Lower leg skin (tissue), 4 donors: ENCODE measurements at places on chromosomes 12 and 14. TPM values are rescaled to one million over a fixed set of nuclear protein-coding genes. Genes with fewer than 3 reads are reported as not detected.

- DNase-seq, result no peak
These were observed 87.0 kb upstream of the EEA1 start for GRCh38 chr12:93015871-93016751.

GRCh38 chr14:100547633-100548294, 39.5 kb downstream of the BEGAIN start:
- DNase-seq, result peak; percentile 94

DNA sequence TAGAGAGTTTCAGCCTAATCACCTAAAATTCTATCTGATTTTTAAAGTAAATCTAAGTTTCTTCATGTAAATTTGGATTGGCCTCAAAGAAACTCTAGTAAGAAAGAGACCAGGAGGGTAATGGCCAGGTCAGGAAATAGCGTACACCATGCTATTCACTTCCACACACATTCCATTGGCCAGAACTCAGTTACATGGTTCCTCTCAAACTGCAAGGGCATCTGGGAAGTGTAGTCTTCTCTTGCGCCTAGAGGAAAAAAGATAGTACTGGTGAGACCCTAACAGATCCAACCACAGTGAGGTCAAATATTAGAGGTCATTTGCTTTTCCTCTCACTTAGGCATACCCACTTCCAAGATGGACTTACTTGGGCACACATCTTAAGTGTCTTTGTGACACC, 39.1 kb downstream of the MBIP start:
- DNase-seq, result no peak

GRCh38 chr14:29353513-29353912, 574.1 kb downstream of the PRKD1 start:
- no peak for DNase-seq

DNA sequence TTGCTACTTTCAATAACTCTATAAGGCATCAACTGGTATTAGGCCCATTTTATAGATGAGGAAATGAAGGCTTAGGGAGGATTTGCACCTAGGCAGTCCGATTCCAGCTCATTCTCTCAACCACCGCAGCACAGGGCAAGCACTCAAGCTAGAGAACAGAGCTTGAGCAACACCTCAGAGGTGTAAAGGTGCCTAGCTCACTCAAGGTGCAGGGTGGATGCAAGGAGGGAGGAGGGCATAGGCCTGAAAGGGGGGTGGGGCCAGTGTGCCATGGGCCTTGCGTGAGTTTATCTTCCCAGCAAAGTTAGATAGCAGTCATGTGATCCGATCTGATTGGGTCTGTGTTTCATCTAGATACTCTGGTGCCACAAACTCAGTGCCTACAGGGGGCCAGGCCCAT, 10.2 kb upstream of the EMP1 start:
- peak; percentile 29 for DNase-seq

DNA sequence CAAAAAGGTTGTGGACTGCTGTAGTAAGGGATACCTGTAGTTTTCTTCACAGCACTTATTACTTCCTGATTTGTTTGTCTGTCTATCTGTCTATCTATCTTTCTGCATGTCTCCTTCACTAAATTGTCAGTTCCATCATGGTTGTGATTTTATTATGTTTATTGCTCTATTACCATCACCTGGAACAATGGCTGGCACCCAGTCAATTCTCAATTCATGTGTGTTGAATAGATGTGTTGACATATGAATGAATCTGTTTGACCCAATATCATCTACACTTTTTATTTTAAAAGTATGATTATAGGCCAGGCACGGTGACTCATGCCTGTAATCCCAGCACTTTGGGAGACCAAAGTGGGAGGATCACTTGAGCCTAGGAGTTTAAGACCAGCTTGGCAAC, 224.4 kb downstream of the NUBPL start:
- DNase-seq, result no peak

DNA sequence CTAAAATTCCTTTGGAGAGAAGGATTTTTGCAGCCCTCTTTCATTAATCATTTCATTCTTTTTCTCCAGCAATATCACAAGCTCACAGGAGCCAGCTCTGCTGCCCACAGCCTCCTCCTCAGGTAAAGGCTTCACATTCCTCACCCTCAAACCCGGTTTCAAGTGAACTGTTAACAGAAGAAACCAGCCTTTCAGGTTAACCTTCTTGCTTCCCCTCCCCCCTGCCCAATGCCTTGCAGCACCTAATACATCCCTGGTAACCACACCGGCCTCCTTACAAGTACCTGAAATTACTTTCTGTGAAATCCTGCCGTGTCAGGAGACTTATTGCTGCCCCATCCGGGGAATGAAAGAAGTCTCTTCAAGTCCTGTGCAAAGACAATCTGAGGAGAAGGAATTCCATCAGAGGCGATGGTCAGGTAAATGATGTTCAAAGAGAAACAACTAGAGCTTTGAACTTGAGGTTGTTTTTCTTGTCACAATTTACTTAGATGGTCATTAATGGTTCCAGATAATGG, 111.2 kb downstream of the MYRFL start:
- no peak for DNase-seq

DNA sequence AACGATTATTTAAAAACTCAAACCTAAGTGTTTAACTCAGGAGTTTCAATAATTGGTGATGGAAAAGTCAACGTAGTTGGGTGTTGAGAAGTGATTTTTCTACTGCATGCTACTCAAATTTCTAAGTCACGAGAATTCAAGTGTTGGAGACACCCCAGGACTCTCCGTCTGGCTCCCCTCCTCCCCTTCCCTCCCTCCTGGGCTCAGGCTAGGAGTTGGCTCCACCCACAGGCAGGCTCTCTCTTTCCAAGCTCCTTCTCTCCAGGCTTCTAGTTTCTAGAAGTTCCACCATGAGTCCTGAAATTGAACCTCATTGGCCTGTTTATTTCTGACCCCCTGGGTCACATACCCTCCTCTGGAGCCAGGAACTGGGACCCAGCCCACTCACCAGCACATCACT, 73.0 kb downstream of the TMEM132D start:
- peak; percentile 46 for DNase-seq

GRCh38 chr14:94213741-94214140, 39.6 kb downstream of the PPP4R4 start:
- DNase-seq, result no peak

- no peak for DNase-seq
These were observed 52.1 kb downstream of the NUAK1 start for GRCh38 chr12:106086696-106087095.

DNA sequence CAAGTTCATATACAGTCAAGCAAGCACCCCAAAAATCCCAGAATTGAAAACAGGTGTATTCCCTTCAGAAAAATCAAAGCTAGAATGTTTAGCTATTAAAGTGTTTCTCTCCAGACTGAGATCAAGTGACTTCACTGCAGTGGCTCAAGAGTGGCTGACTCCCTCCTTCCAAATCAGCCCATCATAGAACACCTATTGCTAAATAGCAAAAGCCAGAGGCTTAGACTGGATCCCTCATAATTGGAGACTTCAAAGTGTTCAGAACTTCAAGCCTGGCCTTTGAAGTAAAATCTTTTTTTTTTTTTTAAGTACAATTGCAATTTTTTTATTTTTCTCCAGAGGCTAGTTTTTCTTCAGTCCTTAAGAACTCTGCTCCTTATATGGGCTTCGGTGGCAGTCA, 50.0 kb upstream of the CERS5 start:
- no peak for DNase-seq

DNA sequence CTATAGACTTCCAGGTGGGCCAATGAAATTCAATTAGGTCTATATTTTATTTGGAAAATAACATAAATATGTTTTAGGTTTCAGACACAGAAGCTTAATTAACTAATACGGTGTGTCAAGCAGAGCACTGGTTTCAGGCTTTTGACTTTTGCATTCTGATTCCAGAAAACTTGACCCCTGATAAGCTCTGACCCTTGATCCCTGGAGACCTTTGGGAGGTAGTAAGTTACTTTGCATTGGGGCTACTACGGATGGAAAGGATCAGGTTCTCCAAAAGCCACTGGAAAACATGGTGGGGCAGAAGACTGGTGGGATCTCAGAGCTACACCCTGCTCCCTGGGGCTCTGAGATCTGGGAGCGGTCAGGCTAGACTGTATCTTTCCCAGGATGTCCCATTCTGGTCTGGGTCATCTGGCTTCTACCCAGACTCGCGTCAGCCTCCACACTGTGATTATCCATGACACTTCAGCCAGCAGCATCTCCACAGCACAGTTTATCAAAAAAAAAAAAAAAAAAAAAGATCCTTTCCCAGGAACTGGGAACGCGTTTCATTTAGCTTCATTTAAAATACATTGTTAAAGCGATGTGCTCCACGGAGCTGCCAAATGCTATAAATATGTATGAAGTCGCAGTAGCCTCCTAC, 17.8 kb upstream of the EMP1 start:
- DNase-seq, result no peak

- no peak for DNase-seq
These were observed 98.5 kb downstream of the FGD4 start for GRCh38 chr12:32497864-32498263.

GRCh38 chr12:113555226-113555625, 83.6 kb upstream of the LHX5 start:
- no peak for DNase-seq

- no peak for DNase-seq
These were observed 345.5 kb upstream of the MGAT4C start for GRCh38 chr12:86601550-86602308.

- no peak for DNase-seq
These were observed 27.3 kb downstream of the PNMA1 start for GRCh38 chr14:73686901-73687300.

DNA sequence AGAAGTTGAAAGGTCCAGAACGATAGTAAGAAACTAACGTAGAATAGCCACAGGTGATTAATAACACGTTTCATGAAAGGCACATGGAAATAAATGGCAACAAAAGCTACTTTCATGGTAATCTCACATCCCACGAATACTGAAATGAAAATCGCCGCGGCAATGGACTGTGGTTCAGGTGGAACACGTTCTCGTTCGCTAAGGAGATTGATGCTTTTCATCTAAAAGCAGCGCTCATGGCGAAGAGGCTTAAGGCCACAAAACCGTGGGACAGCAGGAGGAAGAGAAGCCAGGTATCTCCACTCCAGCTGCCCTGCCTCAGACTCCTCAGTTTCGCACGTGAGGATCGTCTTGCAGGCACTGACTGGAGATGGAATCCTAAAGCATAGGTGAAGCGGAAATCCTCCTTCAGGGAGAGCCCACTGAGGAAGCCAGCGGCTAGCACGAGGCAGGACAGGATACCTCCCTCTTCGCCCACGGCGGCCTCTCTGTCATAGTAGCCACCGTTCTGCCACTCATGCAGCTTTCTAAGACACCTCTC, 696 bp upstream of the GPHN start:
- DNase-seq, result no peak

GRCh38 chr14:36238666-36239363, 62.3 kb upstream of the PTCSC3 start:
- DNase-seq, result no peak

DNA sequence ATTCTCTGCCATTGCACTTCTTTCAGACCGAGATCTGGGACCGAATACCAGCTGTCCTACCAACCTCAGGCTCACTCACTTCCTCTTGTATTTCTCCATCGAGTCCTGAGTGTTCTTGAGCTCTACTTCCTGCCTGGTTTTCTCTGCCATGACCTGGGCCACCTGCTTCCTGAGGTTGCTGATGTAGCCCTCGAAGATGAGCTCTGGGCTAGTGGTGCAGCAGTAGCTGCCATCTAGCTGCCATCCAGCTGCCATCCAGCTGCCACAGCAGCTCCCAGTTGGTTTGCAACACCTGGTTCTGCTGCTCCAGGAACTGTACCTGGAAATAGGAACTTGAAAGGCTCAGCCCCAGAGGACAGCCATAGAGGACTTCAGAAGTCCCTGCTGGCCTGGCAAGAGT, 15.0 kb upstream of the KRT73 start:
- peak; percentile 76 for DNase-seq

DNA sequence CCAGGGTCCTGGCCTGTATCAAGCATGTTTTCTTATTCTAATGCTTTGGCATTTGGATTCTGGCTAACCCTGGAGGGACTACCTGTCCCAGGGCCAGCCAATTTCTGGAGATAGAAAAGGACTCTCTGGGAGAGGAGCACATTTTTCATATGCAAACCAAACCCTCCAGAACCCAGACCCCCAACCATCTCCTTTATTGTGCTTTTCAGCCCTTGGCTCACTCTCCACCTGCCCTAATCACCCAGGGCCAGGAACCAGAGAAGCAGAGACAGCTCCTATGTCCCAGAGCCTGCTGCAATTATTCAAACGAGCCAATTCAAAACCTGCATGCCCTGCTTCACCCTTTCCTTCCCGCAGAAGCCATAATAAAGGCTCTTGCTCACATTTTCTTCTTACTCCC, 23.8 kb downstream of the HSPB8 start:
- no peak for DNase-seq

DNA sequence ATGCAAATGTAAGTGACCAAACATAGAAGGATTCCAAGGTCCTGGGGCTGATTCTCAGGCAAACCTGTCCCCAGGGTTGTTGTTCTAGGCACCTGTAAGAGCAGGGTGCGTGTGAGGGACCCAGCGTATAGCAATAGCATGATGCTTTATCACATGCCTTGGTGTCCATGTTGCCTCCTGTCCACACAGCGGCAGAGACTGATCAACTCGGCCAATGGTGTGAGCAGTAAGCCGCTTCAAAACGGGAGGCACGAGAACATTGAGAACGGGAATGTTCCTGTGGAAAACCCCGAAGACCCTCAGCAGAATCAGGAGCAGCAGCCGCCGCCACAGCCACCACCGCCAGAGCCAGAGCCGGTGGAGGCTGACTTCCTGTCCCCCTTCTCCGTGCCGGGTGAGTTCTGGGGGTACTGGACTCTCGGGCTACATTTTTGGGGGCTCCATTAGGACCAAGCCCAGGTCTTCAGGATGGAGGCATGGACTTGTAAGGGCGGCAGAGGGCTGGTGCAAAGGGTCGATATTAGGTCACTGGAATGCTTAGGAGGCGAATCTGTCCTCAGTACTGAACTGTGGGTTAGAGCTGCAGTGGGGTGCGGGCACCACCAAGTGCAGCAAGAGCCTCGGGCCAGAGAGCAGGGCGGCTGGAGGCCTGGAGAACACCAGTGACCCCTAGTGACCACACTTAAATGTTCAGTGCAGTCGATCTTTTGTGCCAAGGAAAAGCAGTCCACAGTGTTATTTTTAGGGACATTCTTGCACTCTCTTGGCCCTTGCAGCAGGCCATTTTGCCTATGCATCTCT, 57.2 kb upstream of the RIN3 start:
- DNase-seq, result no peak

DNA sequence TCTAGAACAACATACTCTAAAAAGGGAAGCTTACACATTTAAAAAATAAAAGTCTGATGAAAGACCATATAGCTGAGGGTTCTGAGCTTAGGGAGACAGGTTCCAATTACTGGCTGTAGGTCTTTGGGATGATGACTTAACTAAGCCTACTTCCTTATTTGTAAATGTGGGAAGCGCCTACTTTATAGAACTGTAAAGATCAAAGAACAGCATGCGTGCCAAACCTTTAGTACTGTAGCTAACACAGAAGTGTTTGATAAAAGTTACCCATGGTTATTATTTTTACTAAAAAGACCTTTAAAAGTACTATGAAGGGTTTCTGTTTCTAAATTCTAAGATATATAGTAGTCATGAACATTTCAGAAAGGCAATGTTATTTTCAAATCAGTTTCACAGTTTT, 35.7 kb downstream of the STK38L start:
- no peak for DNase-seq

Gene AEBP2
- total RNA-seq, result 70.9 TPM

Gene SLCO1C1
- not detected for total RNA-seq

Gene INHBE
- not detected for total RNA-seq

Gene TPPP2
- total RNA-seq, result not detected

Gene B4GALNT3
- total RNA-seq, result 65.4 TPM

Gene TAC3
- total RNA-seq, result not detected

Gene TEX52
- not detected for total RNA-seq

Gene PUS7L
- total RNA-seq, result 6.3 TPM

Gene CLEC7A
- 6.5 TPM for total RNA-seq

Gene TMPO
- 43.1 TPM for total RNA-seq

Gene CARMIL3
- total RNA-seq, result 7.6 TPM

Gene TAS2R42
- total RNA-seq, result not detected

Gene ACYP1
- 23.4 TPM for total RNA-seq

Gene SP1
- total RNA-seq, result 103 TPM

Gene DDN
- 0.05 TPM for total RNA-seq
